ENCODE measurements at places on chromosomes 7 and 10.
A peak's percentile ranks its signal among the peaks of the same experiment; 100 is the strongest.

DNA sequence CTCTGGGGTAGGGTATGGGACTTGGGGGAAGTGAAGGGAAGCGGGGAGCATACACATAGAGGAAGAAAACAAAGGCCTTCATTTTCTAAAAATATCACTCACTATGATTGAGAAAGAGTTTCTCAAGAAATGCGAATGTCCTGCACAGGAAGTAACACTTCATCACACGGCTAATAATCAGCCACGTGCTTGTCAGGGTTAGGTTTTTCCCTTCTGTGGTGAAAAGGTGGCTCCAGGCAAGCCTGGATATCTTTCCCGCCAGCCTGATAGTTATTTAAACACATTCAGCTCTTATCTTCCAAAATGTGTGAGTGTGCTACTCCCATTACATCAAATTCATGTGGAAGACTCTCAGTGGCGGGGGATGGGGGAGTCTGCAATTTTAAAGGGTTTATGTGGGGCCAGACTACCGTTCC, 166.4 kb upstream of the ADO start:
- no peak for DNase-seq

- no peak for DNase-seq
Observed at GRCh38 chr10:115063701-115064658, 29.2 kb upstream of the ATRNL1 start.

DNA sequence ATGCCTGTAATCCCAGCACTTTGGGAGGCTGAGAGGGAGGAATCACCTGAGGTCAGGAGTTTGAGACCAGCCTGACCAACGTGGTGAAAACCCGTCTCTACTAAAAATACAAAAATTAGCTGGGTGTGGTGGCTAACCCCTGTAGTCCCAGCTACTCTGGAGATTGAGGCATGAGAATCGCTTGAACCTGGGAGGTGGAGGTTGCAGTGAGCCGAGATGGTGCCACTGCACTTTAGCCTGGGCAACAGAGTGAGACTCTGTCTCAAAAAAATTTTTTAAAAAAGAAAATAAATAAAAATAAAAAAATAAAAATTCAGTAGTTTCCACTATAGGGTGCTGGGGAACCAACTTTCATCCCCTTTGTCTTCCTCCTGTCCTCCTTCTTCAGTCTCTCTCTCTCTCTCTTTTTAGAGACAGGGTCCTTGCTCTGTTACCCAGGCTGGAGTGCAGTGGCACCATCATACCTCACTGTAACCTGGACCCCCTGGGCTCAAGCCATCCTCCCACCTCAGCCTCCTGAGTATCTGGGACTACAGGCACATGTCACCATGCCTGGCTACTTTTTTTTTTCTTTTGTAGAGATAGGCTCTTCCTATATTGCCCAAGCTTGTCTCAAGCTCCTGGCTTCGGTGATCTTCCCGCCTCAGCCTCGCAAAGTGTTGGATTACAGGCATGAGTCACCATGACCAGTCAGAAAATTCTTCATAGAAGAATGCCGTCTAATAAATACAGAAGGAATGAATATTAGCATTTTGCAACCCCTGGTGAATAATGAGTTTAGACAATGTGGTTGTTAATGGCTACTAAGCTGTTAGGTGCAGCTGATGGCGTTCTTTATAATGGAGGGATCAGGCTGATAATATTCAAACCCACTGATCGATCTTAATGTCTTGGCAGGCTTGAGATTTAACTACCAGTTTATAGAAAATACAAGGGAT, 20.6 kb downstream of the RBM20 start:
- DNase-seq: no peak

GRCh38 chr10:50636618-50637579, 13.1 kb upstream of the SGMS1 start:
- DNase-seq: no peak

DNA sequence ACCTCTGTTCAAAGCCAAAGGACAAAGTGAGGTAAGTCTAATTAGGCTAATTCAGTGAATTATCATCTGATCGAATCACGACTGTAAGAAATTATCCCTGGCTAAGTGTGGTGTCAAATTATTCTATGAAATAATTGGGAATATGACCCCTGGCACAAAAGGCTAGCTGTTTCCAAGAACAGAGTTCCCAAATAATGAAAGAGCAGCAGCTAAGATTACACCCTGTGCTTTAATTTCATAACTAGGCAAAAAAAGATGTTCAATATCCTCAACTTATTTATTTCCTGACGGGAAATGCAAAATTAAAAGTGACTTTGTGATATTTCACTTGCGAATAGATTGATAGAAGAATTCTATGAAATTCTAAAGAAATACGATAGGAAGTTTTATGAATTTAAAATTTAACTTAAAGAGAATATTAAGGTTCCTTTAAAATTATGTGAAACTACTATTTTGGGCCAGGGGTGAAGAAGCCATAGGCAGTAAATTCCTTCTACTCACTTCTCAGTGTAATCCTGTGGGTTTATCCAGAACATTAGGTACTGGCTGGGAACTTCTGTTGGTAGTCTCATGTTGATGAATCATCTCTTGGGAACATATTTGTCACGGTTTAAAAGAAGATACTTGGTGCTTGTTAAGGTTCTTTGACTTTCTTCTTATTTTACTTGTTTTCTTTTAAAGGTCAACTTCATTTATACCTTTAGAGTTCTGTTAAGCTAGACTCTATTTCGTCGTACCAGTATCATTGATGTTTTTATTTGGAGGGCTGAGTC, 148.5 kb downstream of the POLR1F start:
- no peak for DNase-seq

DNA sequence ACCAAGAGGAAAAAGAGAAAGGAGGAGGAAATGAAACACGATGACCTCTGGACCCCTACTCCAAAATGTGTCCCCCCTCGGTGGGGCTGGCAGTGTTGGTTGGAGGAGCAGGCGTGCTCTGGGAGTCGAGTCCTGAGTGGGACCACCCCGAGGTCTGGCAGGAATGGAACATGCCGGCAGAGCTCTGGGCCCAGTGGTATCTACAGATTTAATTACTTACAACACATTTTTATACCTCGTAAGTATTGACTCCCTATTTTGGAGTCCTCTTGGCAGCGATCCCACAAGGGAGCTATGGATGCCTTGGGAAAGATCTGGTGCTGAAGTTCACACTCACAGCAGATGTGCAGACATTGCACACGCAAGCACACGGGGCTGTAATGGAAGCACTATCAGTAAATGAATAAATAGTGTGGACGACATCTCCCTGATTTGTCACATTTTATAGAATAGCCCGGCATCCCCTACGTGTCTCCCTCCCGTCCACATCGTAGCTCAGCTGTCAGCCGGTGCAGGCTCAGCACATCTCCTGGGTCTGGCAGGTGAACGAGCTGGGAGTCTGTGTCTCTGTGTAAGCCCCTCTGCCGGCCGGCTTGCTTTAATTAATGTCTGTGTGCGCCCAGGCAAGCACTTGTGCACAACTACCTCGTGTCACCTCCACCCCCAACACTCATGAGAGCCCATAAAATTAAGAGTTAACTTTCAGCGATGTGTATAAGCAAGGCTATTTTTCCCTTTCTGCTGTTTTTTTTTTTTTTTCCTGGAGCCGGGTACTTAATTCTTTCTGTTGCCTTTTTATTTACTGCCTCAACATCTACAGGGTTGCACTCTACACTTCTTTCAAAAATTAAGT, 603.2 kb downstream of the LRMDA start:
- no peak for DNase-seq

GRCh38 chr7:153682628-153683027, 369.6 kb upstream of the DPP6 start:
- DNase-seq: no peak

GRCh38 chr7:14009453-14010418, 20.3 kb upstream of the ETV1 start:
- DNase-seq: no peak

- DNase-seq: no peak
Observed at GRCh38 chr10:97117372-97117771, 68.4 kb downstream of the SLIT1 start.

DNA sequence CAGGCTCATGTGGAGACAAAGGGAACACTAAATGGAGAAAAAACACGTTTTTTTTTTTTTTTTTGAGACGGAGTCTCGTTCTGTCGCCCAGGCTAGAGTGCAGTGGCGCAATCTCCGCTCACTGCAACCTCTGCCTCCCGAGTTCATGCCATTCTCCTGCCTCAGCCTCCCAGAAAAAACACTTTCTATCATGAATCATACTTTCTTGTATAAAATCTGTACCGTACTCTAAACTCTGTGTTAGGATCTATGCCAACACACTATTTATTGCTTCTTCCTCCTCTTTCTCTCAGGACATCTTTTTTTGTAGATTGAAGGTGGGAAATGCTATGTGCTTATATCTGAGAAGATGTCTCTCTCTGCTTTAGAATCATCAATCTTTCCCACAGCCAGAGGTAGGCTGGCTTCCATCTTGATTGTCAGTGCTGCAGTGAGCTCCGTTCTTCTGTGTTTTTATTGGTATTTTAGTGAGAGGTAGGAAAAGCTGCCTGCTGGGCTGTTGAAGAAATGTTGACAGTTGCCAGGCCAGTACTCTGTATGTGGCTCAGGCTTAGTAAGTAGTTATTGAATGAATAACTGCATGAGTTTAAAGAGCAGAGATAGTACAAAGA, 101.1 kb downstream of the GPR85 start:
- DNase-seq: no peak

DNA sequence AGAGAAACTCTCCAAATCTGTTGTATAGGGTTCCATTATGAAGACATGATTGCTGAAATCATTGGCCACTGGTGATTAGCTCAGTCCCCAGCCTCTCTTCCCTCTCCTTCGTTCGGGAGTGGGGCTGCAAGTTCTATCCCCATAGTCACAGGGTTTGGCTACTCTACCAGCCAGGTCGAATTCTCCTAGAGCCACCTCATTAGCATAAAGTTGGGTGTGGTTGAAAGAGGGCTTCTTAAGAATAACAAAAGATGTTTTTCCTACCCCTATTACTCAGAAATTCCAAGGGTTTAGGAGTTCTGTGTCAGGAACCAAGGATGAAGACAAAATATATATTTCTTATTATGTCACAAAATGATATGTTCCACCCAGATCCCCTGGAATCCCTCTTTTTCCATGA, 166.2 kb upstream of the YAE1 start:
- DNase-seq: no peak

GRCh38 chr7:142535123-142535779, 214.0 kb upstream of the PRSS1 start:
- peak; percentile 68 for DNase-seq

GRCh38 chr7:8125680-8126444, 136.1 kb downstream of the ICA1 start:
- DNase-seq: peak; percentile 52

GRCh38 chr10:56585447-56586171, 224.6 kb upstream of the ZWINT start:
- DNase-seq: no peak

DNA sequence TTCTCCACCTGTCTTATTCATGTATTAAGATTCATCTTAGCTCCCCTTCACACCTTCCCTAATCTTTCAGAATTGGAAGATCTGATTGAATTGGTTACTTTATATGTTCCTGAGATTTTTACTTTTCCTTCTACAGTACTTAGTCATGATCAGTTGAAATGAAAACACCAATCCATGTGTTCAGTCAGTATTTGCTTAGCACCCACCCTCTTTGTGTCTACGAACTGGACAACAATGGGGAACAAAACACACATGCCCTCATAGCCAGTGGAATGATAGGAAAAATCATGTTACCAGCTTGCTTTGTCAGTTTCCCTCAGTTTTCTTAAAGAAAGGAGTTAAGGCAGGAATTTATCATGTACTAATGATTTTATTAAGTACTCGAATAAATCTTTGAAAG, 2.0 kb downstream of the MASTL start:
- DNase-seq: no peak

GRCh38 chr7:29289156-29290021, 94.8 kb downstream of the CHN2 start:
- DNase-seq: no peak

- DNase-seq: no peak
Observed at GRCh38 chr7:23710000-23710399, at the start of gene STK31. TSS of gene STK31 (plus strand) at chr7:23710219. CDS start at chr7:23710286, 67 bp downstream.

DNA sequence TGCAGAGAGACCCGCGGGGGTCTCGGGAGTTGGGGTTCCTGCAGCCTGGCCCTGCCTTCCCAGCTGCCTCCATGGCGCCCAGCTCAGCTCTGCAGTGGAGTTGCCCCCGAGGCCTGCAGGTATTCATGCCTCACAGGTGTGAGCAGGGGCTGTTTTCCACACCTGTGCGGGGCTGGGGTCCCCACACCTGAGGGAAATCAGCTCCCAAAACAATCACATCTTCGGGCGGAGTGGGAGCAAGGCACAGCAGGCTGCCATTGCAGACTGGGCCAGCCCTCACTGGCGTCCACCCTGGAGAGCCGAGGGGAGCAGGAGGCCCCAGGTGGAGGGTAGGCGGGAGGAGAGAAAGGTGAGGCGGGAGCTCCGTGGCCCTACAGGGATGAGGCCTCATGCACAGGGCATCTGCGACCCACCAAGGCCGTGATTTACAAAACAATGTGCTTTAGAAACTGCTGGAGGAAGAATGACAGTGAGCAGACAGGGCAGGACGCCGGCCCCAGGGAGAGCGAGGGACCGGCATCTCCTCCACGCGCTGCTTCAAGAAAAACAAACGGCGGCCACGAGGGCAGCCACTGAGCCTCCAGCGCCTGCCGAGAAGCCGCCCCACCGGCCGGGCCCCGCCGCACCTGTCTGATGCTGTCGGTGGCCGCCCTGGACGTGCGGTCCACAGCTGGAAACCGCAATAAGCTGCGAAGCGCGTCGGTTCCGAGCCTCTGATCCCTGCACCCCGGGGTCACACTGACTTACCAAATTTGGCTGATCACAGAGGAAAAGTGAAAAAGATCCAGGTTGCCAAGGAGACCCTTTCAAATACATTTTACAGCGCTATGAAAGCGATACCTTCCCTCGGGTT, 53.0 kb upstream of the PDGFA start:
- no peak for DNase-seq

GRCh38 chr7:22411977-22412693, 55.2 kb upstream of the RAPGEF5 start:
- DNase-seq: no peak

- DNase-seq: no peak
Observed at GRCh38 chr7:142528608-142529408, 220.5 kb upstream of the PRSS1 start.

DNA sequence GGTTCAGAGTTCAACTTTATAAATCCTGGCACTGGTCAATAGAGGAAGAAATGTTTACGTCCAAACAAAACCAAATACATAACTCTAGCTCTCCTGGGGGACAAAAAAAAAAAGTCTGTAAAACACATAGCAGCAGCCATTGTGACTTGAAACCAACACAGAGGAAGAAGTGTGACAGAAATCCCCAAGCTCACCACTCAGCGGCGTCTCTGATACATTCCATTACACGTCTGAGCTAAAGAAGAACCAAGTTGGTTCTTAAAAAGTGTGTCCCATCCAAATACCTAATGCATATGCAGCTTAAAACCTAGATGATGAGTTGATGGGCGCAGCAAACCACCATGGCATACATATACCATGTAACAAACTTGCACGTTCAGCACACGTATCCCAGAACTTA, 58.3 kb upstream of the NANOS1 start:
- DNase-seq: no peak

DNA sequence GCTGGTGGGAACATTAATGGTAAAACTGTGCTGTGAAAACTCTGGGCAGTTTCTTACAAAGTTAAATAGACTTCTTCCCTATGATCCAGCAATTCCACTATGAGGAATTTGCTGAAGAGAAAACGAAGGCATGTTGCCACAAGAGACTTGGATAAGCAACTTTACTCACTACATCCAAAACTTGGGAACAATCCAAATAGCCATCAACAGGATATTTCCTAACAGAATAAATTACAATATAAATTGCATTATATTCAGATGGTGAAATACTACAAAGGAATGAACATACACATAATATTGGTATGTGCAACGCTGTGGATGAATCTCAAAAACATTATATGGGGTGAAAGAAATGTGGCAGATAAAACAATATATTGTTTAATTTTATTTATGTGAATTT, 21.4 kb upstream of the MKI67 start:
- no peak for DNase-seq

GRCh38 chr10:33532901-33533300, 198.4 kb upstream of the NRP1 start:
- no peak for DNase-seq
